Pons (tissue), 1 donor: ENCODE measurements at places on chromosomes 11 and 22.

DNA sequence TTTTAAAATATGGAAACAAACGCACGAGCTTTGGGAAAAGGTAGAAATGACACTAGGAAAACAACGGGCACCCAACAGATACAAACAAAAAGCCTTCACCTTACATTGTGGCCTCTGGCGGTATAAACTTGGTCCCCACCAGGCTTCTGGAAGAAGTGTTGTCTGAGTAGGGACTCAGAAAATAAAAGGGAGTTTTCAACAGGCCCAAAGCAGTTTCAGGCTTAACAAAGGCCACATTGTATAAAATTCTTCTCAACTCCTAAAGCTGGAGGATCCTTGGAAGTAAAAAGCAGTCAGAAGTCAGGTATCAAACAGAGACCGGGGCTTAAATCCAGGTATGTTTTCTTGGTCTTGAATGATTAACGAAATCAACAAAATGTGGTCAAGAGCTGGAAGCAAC lies 61.0 kb downstream of the LARGE1 start:
- no peak for DNase-seq

GRCh38 chr22:47151490-47151889 lies 389.0 kb downstream of the TBC1D22A start:
- DNase-seq: no peak

DNA sequence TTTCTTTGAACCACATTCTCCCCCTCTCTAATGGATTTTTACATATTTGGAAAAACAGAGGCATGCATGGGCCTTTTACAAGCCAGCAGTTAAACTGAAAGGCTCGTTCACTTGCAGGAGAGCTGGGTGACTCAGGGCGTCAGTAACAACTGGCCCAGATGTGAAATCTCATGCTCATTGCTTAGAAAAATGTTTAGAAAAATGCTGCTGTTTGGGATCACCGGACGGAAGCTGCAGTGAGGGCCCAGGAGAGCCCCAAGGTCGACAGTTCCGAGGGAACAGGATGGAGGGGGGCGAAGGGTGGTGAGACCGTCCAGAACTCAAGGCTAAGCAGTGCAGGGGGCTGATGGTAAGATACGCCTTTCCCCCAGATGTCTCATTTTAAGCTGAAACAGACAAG lies 41.7 kb upstream of the SMTN start:
- no peak for DNase-seq

- DNase-seq: no peak
These were observed 16.3 kb upstream of the C11orf87 start for GRCh38 chr11:109405671-109406070.

DNA sequence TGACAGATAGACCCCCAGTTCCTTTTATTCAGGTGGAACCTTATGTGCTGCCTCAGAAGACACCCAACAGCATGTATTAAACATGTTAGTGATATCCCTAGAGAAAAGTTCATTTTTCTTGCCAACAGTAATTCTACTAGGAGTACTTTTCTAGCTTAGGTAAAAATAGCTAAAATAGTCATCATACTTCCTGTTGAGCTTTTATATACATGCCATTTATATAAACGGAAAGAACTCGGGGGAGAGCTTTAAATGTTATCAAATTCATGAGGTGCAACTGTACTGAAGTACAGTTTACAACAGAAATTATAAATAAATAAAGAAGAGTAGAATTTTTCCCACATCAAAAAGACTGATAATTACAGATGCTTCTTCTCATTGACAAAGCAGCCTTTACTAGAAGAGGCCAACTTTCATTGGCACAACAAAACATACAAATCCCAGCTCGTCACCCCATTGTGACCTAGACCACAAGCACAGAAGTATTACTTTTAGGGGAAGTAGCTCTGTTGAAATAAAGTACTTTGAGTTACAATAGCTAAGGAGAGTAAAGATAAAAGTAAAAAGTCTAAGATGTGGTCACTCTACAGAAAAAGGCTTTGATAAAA lies 59.1 kb upstream of the POU2AF2 start:
- DNase-seq: no peak

- DNase-seq: no peak
These were observed 40.9 kb downstream of the NAV2 start for GRCh38 chr11:19753451-19754106.

DNA sequence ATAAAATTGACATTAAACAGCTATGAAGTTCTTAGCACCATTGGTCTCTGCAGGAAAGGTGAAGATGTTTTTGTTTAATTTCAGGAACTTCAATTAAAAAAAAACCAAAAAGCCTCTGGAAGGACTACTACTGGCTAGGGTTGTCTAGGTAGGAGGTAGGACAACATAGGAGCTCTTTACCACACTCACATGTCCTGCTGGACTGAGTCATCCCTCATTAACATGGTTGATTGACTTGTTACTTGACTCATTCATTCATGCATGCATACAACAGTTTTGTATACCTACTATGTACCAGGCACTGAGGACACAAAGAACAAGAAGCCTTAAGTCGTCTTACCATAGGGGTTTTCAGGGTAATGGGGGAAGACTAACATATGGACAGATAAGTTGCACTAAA lies 216.9 kb upstream of the ARHGAP20 start:
- DNase-seq: no peak

- no peak for DNase-seq
These were observed 38.1 kb downstream of the LARGE2 start for GRCh38 chr11:45960387-45961095.

- peak; percentile 73 for DNase-seq
These were observed 171.9 kb downstream of the SHANK2 start for GRCh38 chr11:71080239-71081097.

GRCh38 chr11:55920537-55920936 lies 6.2 kb upstream of the OR5W2 start:
- no peak for DNase-seq

DNA sequence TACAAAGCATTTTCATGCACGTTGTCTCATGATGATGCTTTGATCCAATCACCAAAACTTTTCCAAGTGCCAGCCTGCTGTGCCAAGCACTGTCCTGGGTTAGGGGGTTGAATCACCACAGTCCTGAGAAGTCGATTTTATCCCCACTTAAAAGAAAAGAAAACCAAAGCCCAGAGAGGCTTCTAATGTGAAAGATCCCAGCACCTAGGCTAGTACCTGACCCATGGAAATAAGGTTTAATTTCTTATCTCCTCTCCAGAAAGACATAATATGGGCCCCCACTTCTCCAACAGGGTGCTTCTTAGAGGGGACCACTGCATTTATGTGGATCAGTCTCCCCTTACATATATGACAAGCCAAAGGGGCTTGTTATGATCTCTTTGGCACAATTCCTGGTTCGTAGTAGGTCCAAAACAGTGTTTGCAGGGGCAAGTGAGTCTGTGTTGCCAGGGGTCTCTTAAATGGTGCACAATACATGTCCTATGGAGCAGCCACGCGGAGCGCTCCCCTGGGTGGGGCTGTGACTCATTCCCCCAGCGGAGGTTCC lies 1.9 kb upstream of the BCL9L start:
- no peak for DNase-seq

- no peak for DNase-seq
These were observed 35.1 kb downstream of the LINC01488 start for GRCh38 chr11:69516526-69516925.

DNA sequence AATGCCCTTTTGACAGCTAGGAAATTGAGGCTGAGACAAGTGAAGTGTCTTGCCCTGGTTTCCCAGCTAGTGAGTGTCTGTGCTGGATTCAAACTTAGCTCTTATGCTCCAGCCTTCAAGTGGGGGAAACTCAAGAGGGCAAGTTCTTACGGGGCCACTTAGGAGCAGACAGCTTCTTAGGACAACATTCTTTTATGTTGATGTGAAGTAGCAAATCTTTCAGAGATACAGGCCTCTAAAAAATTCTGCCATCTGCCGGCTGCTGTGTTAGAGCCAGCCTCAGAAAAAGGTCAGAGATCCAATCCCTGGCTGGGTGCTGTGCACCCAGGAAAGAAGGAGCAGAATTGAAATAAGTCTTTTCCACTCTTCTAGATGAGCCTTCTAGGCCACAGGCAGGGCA lies 26.6 kb downstream of the TIMP3 start:
- no peak for DNase-seq

GRCh38 chr11:106507645-106508306 lies 430.3 kb downstream of the AASDHPPT start:
- no peak for DNase-seq

DNA sequence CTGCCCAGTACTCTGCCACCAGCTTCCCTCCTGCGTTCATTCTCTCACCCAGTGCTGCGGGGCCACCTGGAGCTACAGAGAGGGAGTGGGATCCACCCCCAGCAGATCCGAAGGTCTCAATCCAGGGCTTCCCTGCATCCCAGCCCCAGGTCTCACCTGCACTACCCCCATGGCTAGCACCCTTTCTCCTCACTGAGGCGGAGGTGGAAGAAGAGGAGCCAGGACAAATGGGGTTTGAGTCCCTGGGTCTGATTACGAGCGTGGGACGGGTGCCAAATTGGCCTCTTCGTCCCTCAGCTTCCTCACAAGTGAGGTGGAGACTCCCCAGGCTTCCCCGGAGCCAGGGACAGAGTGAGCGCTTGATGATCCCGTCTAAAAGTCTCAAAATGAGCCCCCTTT lies 64.2 kb downstream of the NFAM1 start:
- DNase-seq: peak; percentile 25

- DNase-seq: no peak
These were observed 113.5 kb downstream of the MN1 start for GRCh38 chr22:27687984-27688545.

DNA sequence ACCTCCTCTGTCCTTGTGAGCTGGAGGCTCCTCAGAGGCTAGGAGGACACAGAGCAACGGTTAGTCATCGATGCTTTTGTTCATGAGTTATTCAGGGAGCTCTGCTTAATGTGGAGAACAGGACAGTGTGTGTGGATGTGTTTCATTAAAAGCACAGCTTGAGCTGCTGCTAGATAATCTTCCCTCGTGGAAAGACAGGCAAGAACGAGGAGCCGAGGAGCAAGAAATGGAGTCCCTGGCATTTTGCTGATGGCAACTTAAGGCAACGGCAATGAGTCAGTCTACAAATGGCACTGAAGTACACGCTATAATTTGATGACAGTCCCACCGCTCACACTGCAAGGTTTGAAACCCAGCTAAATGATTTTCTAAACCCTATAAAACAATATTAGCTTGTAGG lies 106.2 kb downstream of the IGLL1 start:
- no peak for DNase-seq

GRCh38 chr11:133038850-133039249 lies 493.5 kb downstream of the OPCML start:
- DNase-seq: peak; percentile 4

GRCh38 chr11:99934008-99934407 lies 753.1 kb upstream of the ARHGAP42 start:
- no peak for DNase-seq

GRCh38 chr11:65489035-65489705 lies 9.7 kb upstream of the MALAT1 start:
- DNase-seq: peak; percentile 70

DNA sequence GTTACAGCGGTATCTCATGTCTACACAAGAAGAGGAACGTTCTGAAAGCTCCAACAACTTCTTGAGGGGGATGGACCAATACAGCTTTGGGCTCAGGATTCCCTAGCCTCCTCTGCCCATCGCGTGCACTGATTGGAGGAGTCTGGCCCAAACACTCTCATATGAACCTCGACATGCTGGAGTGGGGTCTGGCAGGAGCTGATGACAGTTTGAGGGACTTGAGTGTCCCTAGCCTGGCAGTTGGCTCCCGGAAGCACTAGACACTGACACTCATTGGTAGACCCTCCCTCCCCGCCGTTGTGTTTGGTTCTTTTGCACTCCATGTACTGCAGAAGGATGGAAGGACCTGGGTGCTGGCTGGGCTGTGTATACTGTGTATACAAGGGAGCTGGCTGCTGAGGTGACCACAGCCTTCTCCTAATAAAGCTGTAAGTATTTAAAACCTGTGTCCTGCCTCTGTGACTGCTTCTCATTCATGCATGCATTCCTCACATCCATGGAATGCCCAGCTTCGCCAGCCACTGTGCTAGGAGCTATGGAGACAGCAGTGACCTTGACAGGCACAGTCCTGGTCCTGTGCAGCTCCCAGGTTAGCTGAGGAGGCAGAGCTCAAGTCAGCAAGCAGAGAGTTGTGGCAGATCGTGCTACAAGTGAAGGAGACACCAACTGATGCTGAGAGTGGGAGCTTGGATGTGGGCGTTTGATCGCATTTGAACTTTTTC lies 27.9 kb downstream of the ADAMTS15 start:
- DNase-seq: no peak

GRCh38 chr11:102459393-102459792 lies 6.8 kb upstream of the TMEM123 start:
- DNase-seq: no peak

DNA sequence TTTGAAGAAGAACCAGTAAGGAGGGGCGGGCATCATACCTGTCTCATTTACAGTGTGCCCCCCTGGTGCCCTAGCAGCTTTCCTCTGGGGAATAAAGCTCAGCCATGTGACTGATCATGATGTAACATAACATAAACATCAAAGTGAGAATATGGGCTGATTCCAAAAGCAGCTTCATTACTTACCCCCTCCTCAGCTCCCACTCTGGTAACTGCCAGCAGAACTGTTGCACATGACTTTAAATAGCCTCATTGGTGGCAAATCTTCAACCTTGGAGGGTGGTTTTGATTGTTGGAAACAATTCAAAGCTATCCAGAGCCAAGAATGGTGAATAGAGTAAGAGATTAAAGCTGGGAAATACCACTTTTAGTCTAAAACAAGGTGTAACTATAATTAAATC lies 384.6 kb downstream of the BUD13 start:
- no peak for DNase-seq

- DNase-seq: no peak
These were observed 25.1 kb upstream of the GUCY1A2 start for GRCh38 chr11:107043242-107044006.

DNA sequence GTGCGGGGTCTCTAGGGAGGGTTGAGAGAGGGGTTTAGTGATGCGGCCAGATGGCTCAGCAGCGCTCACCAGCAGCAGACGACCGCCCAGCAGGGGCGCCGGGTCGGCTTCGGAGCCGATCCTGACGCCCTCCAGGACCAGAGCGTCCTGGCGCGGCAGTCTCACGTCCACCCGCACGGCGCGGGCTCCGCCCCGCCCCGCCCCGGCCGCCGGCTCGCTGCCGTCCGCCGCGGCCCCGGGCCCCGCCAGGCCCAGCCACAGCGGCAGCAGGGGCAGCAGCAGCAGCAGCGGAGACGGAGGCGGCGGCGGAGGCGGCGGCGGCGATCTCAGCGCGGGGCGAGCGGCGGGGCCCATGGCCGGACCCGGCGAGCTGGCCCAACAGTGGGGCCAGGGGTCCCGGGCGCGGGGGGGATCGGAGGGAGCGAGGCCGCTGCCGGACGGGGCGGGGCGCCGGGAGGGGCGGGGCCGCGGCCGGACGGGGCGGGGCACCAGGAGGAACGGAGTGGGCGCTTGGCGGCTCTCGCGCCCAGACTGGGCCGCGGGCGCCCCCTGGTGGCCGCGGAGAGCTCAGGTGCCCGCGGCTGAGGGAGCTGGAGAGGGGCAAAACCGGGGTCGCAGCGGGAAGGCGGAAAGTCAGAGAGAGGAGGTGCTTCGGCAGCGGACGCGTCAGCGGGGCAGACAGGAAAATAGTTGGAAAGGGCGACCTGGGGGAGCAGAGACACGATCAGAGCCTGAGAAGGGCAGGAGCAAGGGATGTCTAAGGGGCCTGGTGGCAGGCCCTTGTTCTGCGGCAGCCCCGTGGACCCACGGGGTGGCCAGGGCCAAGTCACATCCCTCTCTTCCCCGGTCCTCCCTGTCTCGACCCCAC lies at the start of gene RNF215:
RNF215 (minus strand) TSS at position 452 of the 868 bp plus-strand sequence; CDS start at position 354, 98 bp downstream.
- peak; percentile 74 for DNase-seq

GRCh38 chr22:21991774-21992173 lies 9.2 kb upstream of the TOP3B start:
- DNase-seq: no peak

GRCh38 chr11:106763501-106763900 lies 254.8 kb downstream of the GUCY1A2 start:
- no peak for DNase-seq

- DNase-seq: no peak
These were observed 4.6 kb upstream of the APOL4 start for GRCh38 chr22:36206255-36206654.

- DNase-seq: no peak
These were observed 35.4 kb upstream of the AMOTL1 start for GRCh38 chr11:94732617-94733281.
